HCT116 (cell line): ENCODE measurements at places on chromosomes 2 and 18.

GRCh38 chr2:38578832-38579231, 23.9 kb downstream of the HNRNPLL start:
- DNase-seq, result no peak

DNA sequence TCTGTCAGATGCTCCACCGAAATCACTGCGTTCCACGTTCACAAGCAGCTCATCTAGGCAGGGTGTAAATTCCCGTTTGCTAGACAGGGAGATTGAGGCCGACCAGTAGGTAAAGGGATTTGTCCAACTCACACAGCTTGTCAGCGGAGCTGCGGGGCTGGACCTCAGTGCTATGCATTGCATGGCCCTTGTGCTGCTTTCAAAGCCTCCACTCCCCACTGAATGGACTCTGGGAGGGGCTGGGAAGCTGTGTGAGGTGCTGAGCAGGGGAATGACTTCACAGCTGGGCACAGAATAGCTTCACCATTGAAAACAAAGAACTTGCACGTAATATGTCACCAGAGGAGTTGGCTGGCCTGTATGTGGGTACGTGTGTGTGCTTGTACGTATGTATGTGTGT, 21.4 kb downstream of the CELF4 start:
- DNase-seq, result no peak

DNA sequence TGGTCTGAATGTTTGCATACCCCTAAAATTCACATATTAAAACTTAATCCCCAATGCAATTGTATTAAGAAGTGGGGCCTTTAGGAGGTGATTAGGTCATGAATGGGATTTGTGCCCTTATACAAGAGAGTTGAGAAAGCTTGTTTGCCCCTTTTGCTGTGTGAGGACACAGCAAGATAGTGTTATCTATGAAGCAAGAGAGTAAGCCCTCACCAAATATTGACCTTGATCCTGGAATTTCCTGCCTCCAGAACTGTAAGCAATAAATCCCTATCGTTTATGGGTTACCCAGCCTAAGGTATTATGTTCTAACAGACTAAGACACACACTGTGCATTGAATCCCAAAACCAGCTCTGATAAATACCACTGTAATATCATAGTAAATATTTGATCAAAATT, 32.2 kb downstream of the NR4A2 start:
- no peak for DNase-seq

DNA sequence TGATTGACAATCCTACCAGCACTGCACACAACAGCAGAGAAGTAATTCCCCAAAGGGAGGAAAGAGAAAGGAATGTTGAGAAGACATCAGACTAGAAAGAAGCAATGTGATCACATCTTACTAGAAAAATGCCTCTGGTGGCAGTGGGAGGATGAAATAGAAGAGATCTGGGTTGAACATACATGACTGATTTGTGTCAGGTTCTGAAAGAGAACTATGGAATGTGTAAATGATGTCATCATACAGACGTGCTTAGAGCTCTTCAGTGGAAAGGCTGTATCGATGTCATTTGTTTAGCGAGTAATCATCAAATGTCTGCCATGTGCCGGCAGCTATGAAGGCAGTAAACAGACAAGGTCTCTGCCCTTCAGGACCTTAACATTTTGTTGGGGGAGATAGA, 24.9 kb downstream of the GORASP2 start:
- DNase-seq, result no peak

DNA sequence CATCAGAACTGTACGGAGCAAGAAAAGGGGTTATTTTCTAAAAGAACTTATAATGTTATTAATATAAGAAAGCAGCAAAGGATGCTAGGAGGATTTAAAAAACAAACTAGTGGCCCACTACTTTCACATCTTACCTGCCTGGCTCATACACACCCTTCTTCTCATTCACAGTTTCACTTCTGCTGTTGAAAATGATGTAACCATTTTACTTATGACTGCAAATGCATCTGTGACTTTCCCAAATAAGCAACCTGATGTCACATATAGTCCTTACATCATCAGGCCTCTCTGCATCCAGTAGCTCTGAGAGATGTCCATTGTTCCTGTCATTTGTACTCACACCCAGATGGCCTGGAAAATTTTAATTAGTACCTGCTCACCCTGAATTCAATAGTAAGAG, 101.8 kb upstream of the MYO3B start:
- DNase-seq, result no peak

- DNase-seq, result no peak
Observed at GRCh38 chr18:59659508-59660170, 37.6 kb downstream of the CCBE1 start.

DNA sequence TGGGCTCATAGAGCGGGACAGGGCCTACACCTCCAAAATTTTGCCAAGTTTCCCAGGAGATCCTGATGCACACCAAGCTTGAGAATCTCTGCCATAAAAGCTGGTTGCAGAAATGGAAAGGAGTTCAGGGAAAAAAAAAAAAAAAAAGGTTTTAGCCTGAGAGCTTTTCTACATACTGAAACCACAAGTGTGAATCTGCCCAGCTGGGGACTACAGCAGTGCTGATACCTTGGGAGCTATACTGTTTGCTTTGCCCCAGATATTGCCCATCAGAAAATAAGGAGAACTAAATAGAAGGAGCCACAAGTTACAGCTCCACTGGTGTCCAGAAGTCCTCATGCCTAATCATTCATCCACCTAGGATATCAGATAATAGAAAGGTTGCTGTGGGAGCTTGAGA, 38.4 kb upstream of the NCKAP5 start:
- no peak for DNase-seq

DNA sequence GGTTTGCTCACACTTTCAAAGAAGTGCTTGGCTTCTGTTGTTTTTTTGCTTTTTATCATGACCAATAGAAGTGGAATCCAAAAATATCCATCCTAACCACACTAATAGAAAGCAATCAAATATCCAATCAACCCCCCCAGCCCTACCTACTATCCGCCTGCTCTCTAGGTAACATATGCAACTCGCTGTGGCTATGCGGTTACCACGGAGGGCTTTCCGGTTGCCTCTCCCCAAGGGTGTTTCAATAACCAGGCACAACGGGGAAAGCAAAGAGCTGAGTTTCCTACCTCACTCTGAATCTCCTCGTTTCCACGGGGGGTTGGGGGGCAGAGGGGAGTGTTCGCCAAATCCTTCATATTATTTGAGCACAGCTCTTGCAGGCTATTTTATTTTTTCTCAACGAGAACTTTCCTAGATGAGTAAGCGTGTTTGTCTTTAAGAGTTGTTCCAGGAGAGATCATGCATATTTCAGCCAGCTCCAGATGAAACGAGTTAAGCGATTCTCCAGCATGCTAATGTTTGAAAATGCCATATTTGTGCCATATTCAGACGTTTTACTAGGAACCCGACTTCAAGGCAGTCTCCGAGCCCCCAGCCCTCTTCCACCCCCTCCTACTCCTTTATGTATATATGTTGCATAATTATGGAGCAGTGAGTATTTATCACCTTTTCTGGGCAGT, 30.3 kb downstream of the PAX3 start:
- DNase-seq, result no peak

DNA sequence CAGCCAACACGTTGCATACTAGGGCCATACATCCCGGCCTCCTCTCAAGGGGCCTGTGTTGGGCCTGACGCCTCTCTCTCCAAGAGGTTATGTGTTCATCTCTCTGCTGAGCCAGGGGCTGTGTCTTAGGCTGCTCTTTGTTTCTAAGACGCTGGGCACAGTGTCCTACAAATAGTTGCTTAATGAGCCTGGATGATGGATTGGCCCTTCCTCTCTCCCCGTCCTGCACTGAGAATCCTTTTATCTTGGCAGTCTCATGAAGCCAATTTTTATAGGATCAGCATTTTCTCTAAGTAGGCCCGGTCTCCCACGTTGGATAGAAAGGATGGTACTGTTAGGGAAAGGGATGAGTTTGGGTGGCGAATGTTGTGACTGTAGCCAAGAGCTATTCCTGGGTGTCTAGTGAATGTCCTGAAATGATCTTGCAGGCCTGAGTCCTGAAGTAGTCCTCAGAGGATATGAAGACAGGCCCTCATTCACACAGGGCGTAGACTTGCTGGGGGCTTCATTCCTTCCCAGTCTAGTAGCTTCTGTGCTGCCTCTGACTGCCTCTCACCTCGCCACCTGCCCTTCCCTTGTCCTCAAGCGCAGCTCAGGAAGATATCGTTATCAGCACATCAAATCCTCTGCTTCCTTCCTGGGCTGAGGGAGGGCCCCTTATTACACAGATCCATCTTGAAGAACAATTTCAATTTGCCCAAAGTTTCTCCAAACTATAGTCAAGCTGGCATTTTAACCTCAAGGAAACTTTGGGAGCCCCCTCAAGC, 8.8 kb downstream of the LBH start:
- DNase-seq, result no peak

- DNase-seq, result no peak
Observed at GRCh38 chr2:41775366-41776025, 272.3 kb upstream of the PKDCC start.

DNA sequence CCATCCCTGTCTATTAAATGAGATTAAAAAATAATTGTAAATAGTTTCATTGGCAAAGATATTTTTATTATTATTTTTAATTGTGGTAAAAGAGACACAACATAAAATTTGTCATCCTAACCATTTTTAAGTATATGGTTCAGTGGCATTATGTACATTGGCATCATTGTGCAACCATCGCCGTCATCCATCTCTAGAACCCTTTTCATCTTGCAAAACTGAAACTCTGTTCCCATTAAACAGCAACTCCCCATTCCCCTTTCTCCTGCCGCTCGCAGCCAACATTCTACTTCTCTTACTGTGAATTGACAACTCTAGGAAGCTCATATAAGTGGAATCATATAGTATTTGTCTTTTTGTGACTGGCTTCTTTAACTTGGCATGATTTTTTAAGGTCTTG, 25.3 kb downstream of the LAMA3 start:
- no peak for DNase-seq

- no peak for DNase-seq
Observed at GRCh38 chr2:101520246-101520645, 45.3 kb upstream of the RFX8 start.

- no peak for DNase-seq
Observed at GRCh38 chr18:69358212-69358895, 42.3 kb upstream of the DOK6 start.

GRCh38 chr2:168245074-168245825, 2.1 kb downstream of the STK39 start:
- DNase-seq, result no peak

- no peak for DNase-seq
Observed at GRCh38 chr18:30862900-30863299, 179.6 kb downstream of the DSC3 start.
